Activated B cell treated with CpG ODN at 0.5 μM for 24 hours (primary cell): ENCODE measurements at places on chromosomes 16 and 17. TPM values are rescaled to one million over a fixed set of nuclear protein-coding genes. Genes with fewer than 3 reads are reported as not detected.

C17orf50 gene
- not detected in 2 replicates for total RNA-seq

HOXB5 gene
- not detected in 2 replicates for total RNA-seq

SLC2A4 gene
- not detected in 2 replicates for total RNA-seq

SLC35G6 gene
- not detected in 2 replicates for total RNA-seq

HAS3 gene
- total RNA-seq, result 0.71 and 0.82 TPM in 2 replicates

SNAI3 gene
- total RNA-seq, result 1.5 and 2.7 TPM in 2 replicates

SEZ6 gene
- total RNA-seq, result not detected in 2 replicates

NOD2 gene
- total RNA-seq, result 2.9 and 3.7 TPM in 2 replicates

MYLK3 gene
- 0.20 and 0.55 TPM in 2 replicates for total RNA-seq

FZD2 gene
- 0.91 TPM in 2 replicates for total RNA-seq

KRT33A gene
- total RNA-seq, result not detected in 2 replicates
